ENCODE measurements at places on chromosomes 11 and 22.

GRCh38 chr11:84923489-84923888 is 703.7 kb downstream of the DLG2 start:
- DNase-seq, result no peak

GRCh38 chr11:37710031-37710430 is 1112.0 kb upstream of the RAG2 start:
- DNase-seq, result no peak

- DNase-seq, result peak; percentile 62
Observed at GRCh38 chr22:23530106-23530505, 50.0 kb downstream of the IGLL1 start.

DNA sequence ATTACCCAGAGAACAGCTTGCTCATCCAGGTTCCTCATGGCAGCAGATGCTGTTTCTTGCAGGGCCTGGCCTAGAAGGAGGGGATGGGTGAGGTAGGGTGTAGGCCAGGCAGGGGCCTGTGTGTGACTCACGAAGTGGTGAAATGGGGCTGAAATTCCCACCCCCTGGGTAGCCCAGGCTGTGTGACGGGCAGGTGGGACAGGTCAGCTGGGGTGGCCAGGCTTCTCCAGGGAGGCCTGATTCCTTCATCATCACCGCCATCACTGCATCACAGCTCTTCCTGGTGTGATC is 83.2 kb downstream of the CACNA1I start:
- no peak for DNase-seq

- DNase-seq, result peak; percentile 92
Observed at GRCh38 chr22:30423301-30423958, 2.1 kb upstream of the MTFP1 start.

- no peak for DNase-seq
Observed at GRCh38 chr22:29342577-29343312, 27.2 kb upstream of the RASL10A start.

GRCh38 chr11:29129844-29130243 is 887.0 kb downstream of the KCNA4 start:
- DNase-seq, result no peak

- DNase-seq, result no peak
Observed at GRCh38 chr11:125083312-125084056, 20.4 kb downstream of the SLC37A2 start.

DNA sequence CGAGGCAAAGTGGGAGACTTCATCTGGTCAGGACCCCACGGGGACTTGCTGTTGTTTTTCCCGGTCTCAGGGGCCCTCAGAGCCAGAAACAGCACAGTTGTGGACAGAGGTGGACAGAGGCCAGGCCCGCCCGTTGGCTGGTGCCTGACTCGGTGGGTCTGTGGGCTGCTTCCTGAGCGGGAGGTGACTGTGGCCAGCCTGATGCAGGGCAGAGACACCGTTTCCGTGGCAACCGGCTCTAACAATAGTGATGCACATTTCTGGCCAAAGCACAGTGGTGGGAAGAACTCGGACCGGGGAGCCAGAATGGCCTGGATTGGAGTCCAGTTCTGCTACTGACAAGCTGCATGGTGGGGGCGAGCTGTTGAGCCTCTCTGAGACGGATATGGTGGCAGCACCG is 58.7 kb upstream of the ATXN10 start:
- DNase-seq, result no peak

DNA sequence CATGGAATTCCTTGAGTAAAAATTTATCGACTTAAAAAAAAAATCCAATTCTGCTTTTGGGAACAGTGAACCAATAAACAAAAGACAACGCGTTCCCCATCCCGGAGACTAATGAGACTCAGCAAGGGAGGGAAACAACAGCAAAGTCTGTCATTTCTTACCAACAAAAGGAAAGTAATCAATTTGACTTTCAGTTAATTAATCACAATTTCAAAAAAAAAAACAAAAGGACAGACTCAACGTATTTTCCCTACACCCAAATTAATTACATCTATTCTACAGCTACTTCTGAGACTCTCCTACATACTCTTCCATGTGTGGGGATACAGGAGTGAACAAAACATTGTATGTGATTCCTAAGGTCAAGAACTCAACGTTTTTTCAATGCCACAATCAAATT is 1.9 kb downstream of the RDX start:
- DNase-seq, result no peak

GRCh38 chr11:64897381-64898075 is 19.1 kb upstream of the EHD1 start:
- no peak for DNase-seq

- no peak for DNase-seq
Observed at GRCh38 chr22:36281781-36282327, 28.9 kb downstream of the APOL1 start.

- DNase-seq, result no peak
Observed at GRCh38 chr11:33530815-33531214, 169.8 kb downstream of the C11orf91 start.

DNA sequence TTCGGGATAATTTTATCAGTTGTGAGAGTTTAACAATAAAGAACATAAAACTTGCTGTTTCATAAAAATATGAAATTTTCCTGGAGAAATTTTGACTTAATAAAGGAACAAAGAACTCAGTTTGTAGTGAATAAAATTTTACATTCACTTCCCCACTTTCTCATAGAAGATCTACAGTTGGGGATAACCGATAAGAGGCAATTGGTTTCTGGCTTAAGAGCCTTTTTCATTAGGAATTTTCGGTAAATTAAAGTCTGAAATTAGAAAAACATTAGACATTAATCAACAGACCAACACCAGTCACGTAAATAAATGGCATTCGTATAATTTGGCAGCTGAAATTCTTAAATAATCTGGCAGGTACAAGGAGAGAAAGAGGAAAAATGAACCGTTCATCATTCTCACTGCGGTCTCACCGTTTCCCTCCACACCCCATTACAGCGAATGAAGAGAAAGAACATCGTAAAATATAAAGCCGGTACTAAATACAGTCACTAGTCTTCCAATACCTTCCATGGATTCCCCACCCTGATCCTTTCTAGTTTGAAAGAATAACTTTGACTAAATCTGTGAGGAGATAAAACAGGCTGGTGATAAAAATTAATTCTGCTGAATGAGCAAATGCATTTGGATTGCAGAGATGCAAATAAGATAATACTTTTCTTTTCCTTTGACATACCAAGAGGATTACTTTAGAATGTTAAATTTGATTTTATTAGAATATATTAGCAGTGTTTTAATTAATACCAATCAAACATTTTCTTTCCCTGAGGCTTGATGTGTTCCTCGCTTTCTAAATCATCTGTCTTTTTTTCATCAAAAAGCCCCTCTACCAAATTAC is 19.5 kb downstream of the BLID start:
- DNase-seq, result no peak

GRCh38 chr11:95845167-95845566 is 54.9 kb downstream of the CEP57 start:
- DNase-seq, result no peak
